Mammary epithelial cell (primary cell): ENCODE measurements at places on chromosomes 2 and 18. TPM values are rescaled to one million over a fixed set of nuclear protein-coding genes. Genes with fewer than 3 reads are reported as not detected.

The STRN gene
- total RNA-seq, result 18.8 TPM

The TSPYL6 gene
- not detected for total RNA-seq

The NGEF gene
- 1.8 TPM for total RNA-seq

The DNAJC5G gene
- total RNA-seq, result not detected

The NMS gene
- total RNA-seq, result not detected in 2 replicates

The LRRC30 gene
- total RNA-seq, result not detected in 2 replicates

The SLC8A1 gene
- total RNA-seq, result 13.6 and 20.9 TPM in 2 replicates

The DSG1 gene
- 0.17 TPM for total RNA-seq

The CAPN13 gene
- total RNA-seq, result not detected in 2 replicates

The RND3 gene
- total RNA-seq, result 146 TPM

The RRM2 gene
- 4.0 TPM for total RNA-seq

The FBXO36 gene
- 5.2 TPM for total RNA-seq

The CHRNG gene
- total RNA-seq, result not detected

The LOXL3 gene
- total RNA-seq, result 0.87 and 1.8 TPM in 2 replicates

The ERICH2 gene
- total RNA-seq, result 1.7 TPM

The CCDC74B gene
- total RNA-seq, result 1.5 and 1.8 TPM in 2 replicates

The HOXD12 gene
- not detected for total RNA-seq

The TMEM247 gene
- not detected in 2 replicates for total RNA-seq

The C1D gene
- total RNA-seq, result 22.7 TPM

The CCDC138 gene
- 1.8 and 4.8 TPM in 2 replicates for total RNA-seq

The SERPINB13 gene
- total RNA-seq, result 4.8 and 12.4 TPM in 2 replicates

The EFR3B gene
- 0.05 TPM in 1 of 2 replicates, not detected in the other for total RNA-seq

The LONRF2 gene
- total RNA-seq, result under 0.01 TPM

The CCT4 gene
- 117 TPM for total RNA-seq

The CXCR2 gene
- 0.17 TPM for total RNA-seq

The PJVK gene
- 1.3 TPM for total RNA-seq

The ALPP gene
- total RNA-seq, result not detected

The CTLA4 gene
- total RNA-seq, result not detected in 2 replicates

The RGPD3 gene
- 0.07 TPM in 1 of 2 replicates, not detected in the other for total RNA-seq

The NEB gene
- total RNA-seq, result 0.05 and 0.14 TPM in 2 replicates

The TMEM37 gene
- not detected in 2 replicates for total RNA-seq

The SP5 gene
- not detected in 2 replicates for total RNA-seq
